ENCODE measurements at places on chromosomes 6 and 20.

GRCh38 chr6:22025468-22026163 lies 271.2 kb downstream of the PRL start:
- peak; percentile 7 for DNase-seq

- DNase-seq: no peak
Measured at GRCh38 chr6:160132297-160132637, 10.7 kb downstream of the SLC22A1 start.

DNA sequence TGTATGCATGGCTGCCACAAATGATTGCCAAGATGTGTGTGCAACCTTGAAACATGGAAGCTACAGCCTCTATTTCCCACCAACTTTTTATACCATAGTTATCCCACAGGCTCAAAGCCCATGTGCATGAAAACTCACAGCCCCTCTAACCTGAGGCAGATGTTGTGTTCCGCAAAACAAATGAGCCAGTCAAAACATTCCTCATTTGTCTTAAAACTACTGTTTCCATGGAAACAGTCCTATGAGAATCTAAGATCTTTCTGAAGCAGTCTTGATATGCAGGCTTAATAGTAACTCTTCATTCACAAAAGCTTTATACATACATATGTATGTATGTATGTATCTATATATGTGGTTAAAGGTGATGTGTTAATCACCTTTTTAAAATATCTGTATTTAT lies 31.2 kb upstream of the MANEA start:
- no peak for DNase-seq

DNA sequence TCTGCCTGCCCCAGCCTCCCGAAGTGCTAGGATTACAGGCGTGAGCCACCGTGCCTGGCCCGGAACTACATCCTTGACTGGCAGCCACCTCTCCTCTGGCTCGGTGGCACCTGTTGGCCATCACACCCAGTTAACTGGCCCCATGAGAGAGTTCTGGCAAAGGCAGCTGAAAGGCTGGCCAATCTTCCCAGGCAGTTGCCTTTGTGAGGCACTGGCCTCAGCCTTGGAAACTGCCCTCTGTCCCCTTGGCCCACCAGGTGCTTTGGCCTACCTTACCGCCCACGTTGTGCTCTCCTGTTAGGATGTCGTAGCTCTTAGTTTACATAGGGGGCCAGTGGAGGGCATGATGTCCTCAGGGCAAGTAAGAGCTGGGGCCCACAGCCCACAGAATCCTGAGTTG lies 9.6 kb upstream of the MANBAL start:
- no peak for DNase-seq

DNA sequence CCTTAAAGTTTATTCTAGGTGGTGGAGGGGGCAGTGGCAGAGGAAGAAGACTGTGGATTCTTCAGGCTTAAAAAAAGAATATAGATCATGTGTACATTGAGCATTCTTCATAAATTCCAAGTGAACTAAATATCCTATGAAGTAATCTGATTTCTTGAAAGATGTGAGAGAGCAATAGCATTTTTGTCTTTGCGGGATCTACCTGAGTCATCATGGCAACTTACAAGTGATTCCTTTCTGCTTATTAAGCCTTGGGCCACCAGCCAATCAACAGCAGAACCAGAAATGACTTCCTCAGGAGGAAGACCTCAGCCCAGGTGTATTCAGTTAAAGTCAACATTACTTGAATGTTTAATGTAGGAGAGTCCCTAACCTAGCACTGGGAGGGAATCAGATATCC lies 756.9 kb downstream of the TFAP2A start:
- no peak for DNase-seq

DNA sequence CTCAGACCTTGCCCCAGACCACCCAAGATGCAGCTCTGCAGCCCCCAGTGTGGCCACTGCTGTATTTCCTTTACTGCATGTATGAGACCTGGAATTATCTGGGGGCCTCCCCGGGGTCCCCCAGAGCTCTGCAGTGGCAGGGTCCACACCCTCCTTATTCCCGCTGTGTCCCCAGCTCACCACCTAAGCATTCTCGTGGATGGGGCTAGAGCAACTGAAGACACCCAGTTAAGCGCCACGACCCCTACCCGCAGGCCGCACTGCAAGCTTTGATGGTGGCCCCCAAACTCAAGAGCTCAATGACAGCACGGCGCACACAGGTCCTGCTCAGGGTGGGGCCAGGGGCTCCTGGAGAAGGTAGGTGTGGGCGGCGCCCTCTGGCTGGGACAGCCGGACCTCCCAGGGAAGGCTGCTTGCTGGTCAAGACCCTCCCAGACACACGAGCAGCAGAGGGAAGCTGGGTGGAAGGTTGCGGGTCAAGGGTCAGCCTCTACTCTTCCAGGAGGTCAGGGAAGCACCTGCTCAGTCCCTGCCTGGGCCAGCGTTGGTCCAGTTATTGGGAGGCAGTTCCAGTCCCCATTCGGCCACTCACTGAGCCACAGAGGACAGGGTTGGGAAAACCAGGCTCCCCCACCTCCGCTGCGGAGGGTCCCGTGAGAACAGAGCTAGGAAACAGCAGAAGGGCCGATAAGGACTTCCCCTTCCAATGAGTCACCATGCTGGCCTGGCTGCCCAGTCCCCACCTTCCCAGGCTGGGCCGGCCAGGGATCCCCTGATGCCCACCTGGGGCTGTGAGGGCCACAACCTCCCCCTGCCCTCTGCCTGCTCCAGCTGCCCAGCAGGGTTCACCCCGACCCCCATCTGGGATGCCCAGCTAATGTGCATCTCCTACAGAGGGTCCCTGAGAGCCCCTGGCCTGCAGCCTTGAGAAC lies 2.9 kb downstream of the LAMA5 start:
- DNase-seq: no peak

DNA sequence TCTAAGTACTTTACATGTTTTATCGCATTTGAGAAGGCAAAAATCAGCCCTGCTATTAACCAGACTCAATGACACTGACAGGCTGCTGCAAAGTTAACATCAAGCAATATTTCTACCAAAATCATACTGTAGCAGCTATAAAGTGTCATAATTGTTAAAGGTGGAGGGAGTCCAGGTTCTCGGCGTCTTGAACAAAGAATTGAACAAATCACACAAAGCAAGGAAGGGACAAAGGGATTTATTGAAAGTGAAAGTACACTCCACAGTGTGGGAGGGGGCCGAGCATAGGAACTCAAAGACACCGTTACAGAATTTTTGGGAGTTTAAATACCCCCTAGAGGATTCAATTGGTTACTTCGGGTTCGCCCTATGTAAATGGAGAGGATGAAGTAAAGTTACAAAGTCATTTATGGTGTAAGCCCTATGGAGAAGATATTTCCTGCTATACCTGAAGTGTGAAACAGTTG lies 12.9 kb upstream of the ZNF391 start:
- DNase-seq: no peak

DNA sequence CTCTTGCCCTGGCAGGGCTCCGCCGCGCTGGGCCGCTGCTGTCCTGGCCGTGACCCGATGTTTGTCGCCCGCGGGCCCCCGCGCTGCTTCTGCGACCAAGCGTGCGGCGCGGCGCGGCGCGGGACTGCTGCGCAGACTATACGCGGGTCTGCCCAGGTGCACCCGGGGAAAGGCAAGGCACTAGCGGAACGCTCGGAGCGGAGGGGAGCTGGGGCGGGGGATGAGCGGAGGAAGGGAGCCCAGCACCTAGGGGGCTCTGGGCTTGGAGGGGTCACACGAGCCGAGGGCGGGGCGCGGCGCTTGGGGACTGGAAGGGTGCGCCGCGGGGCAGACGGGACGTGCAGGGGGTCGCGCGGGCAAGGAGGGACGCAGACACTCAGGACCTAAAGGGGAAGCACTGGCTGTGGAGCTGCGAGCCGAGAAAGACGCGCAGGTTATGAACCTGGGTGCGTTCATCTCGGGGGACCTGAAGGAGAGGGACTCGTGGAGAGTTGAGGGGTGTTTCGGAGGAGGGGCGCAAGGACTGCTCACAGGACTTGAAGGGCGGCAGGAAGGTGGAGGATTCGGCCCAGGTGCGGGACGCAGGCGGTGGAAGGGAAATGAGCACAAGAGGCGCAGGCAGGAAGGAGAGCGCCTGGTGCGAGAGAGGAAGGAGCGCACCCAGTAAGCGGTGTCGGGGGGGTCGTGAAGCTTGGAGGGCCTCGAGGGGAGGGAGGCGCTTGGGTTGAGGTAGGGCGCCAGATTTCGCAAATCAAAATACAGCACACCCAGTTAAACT lies 40.8 kb upstream of the ZNFX1 start:
- no peak for DNase-seq

- no peak for DNase-seq
Measured at GRCh38 chr20:32418376-32418775, 60.2 kb downstream of the ASXL1 start.

GRCh38 chr6:16948396-16948795 lies 153.5 kb upstream of the STMND1 start:
- DNase-seq: no peak

DNA sequence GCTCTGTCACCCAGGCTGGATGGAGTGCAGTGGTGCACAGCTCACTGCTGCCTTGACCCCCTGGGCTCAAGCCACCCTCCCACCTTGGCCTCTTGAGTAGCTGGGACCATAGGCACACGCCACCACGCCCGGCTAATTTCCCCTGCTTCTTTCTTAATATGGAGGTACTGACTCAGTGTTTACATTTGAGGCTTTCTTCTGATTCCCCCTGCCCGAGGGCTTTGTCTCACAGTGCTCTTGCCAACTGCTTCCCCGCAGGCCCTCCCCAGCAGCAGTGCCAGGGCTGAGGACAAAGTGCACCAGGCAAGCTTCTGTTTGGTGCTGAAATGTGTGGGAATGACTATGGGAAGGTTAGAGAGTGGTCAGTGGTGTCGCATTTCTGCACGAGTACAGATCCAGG lies 34.8 kb downstream of the NR2E1 start:
- no peak for DNase-seq

- no peak for DNase-seq
Measured at GRCh38 chr6:146892613-146893401, 294.0 kb downstream of the ADGB start.

DNA sequence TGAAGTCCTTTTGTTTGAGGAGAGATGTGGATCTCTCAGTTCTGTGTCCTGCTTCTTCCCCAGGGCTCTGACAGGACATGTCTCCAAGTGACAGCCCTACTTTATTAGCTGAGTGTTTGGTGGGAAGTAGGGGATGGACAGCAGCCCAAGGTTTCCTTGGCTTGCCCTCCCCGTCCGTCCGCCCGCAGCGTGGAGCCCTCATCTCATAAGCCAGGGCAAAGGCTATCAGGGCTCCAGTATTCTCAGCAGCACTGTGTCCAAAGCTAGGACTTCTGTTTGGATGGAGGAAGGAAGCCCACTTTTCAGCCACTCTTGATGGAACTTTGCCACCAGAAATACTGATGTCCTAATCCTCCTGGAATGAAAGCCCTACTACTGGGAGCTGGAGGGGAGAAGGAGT lies 13.6 kb downstream of the CDC5L start:
- no peak for DNase-seq

GRCh38 chr20:49808753-49809152 lies 3.9 kb upstream of the SLC9A8 start:
- no peak for DNase-seq

DNA sequence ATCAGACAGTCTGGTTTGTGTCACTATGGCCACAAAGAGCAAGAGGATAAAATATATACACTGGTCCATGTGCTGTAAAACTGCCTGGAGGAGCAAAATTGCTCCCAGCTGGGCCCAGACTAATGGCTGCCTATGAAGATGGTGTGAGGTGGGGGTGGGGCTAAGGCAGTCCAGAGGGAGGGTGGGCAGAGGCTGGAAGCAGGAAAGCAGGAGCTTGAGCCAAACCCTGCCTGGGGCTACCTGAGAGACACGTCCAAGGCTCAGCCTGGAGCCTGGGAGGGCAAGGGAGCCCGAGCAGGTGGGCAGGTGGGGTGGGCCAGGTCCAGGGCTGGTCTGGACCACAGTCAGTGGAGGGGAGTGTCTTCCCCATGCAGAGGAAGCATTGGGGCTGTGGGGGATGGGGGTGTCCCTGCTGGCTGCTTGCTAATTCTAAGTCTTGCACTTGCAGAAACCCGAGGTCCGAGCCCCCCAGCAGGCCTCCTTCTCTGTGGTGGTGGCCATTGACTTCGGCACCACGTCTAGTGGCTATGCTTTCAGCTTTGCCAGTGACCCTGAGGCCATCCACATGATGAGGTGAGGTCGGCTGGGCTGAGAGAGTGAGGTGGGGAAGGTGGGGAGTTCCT lies 9.5 kb downstream of the HSPA12B start:
- no peak for DNase-seq

DNA sequence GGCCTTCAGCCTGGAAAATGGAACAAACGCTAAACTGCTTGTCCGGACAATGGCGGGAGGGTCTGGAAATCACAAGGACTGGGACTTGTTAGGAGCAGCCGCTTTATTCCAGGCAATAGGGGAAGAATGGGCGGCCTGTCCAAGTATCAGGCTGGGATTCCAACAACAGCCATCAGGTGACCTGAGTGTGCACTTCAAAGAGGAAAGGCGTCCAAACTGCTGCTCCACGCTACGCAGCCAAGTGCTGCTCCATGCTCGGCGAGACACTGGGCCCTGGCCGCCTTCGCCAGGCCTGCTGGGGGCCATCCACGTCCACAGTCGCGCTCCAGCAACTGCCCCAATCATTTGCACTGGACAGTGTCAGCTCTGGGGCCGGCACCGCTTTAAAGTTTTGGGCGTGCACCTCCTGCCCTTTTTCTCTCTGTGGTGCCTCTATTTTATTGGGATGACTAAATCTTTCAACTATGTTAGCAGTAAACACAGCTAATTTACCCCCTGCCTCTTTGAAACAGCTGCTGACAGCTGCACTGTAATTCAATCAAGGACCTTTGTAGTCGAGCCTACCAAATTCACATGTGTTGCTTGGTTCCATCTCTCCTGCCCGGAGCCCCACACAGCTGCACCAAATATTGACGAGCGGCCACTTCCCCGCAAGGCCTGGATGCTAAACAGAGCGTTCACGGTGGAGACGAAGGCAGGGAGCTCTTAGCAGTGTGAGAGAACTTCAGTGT lies 98.3 kb downstream of the BMP7 start:
- DNase-seq: no peak

DNA sequence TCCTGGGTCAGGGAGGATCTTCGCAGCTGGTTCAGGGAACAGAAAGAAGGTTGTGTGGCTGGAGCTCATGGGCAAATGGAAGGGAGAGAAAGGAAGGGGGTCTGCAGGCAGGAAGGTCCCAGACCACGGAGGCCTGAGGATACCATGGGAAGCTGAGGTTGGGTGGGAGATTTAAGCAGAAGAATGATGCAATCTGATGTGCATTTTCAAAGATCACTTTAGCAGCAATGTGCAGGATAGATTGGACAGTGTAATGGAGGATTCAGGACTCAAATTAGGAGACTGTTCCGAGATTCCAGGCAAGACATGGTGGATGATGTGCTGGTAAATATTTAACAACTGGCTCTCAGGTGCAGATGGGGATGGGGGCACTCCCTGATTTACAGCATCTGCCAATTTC lies 5.8 kb upstream of the RRBP1 start:
- DNase-seq: no peak

DNA sequence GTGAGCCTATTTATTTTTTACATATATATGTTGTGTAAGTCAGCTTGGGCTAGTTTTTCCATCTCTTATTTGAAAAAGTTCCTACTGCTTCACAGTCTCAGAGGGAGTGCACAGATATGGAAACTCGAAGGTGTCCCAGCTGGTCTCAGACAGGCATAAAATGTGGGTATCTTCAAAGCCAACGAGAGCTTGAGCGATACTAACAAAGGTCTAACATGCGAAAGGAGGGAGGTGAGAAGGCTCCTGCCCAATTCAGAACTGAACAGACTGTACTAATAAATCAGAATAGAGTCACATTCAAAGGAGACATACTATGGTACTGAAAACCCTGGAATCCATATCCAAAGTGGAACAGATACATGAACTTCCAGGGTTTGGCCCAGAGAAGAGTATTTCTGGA lies 113.0 kb downstream of the PREX1 start:
- no peak for DNase-seq
